ENCODE measurements at places on chromosomes 4 and X.

GRCh38 chr4:151325111-151325948, at the start of gene SH3D19:
SH3D19 (minus strand) TSS chr4:151325605; CDS start chr4:151325352, 253 bp downstream.
- no peak for DNase-seq

DNA sequence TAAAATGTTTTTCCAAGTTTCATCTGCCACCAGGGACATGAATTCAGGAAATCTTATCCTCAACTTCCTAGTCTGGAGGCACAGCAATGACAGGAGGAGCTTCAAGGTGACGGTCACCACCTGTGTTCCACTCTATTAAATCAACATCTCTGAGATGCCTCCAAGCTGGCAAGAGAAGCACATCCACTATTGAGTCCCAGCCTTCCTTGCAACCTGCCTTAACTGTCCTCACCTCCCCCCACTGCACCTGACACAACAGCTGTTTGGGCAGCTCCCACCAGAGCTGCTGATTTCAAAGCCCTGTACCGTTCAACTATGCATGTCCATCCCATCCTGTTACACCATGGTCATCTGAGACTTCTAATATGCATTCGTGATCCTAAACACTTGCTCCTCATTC, 123.4 kb downstream of the COL25A1 start:
- no peak for DNase-seq

- DNase-seq = no peak
These were observed 39.3 kb downstream of the SLAIN2 start for GRCh38 chr4:48380583-48381167.

- DNase-seq = no peak
These were observed 15.6 kb upstream of the ASMTL start for GRCh38 chrX:1468250-1468772.

DNA sequence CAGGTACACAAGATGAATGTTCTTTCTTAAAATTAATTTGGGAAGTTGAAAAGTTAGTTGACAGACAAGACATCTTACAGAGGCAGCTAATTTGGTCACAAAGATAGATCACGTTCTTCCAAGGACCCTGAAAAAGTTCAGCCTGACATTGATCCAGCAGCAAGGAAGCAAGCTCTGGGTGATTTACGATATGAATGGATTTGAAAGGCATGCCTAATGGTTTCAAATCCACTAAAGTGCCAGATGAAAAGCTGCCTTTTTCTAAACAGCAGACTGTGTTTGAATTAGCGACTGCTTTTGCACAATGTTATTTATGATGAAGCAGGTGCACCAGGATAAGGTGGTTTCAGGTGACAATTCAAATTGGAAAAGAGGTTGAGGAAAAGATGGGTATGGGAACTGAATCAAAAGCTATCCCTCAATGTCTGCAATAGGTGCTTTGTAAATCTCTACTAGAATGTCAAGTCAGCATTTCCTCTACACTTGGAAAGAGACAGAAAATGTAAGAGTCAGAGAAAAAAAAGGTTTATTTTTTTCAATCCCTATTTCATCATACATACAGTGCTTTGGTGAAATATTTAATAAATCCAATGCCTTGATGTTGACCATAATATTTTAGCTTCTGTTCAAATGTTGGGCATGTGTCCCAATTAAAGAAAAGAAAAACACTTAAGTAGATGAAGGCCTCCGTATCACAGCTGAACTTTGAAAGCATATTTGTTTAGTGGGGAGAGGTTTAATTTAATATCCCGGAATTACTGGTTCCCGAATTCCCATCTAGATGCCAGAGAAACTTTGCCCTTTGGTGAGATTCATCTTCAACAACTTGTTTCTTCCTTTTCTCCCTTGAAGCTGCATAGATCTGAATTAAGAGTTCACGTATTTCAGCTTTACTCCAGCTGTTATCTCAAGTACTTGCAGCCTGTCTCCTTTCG, 6.0 kb downstream of the RASGEF1B start:
- DNase-seq = peak; percentile 98

GRCh38 chr4:113979148-113979904, at the start of gene ARSJ:
ARSJ (minus strand) TSS chr4:113979647; CDS start chr4:113978834, 813 bp downstream.
- no peak for DNase-seq

DNA sequence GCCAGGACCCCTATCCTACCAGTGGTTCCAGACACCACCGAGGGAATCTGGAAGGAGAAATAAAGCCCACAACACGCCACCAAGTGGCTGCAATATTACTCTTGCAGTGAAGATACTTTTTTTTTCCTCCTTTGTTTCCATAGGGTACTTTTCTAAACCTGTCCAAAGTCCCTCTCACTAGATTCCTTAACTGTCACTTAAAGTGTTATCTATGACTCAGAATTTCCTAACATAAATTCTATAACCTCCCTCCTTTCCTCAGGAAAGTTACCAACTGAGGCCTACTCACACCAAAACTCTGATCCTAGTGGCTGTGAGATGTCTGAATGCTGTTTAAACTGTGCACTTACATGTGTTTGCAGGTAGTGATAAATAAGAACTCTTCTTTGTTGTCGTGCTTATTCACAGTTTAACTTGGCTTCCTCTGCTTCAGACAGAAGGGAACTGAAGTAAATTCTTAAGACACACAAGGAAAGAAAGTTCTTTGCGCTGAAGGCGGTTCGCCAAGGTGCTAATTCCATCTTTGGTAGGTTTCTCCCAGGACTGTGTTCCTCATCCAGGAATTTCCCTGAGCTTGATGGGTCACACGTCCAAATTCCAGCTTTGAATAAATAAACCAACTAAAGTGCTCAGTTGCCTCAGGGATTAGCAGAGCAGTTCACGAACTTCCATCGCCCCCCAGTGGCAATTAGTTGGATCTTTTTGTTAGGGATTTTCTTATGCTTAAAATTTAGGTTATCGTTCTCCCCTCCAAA, 10.7 kb upstream of the HCCS start:
- no peak for DNase-seq

GRCh38 chr4:181662383-181662782, 580.8 kb upstream of the TENM3 start:
- DNase-seq = no peak

GRCh38 chr4:169530048-169530447, 82.3 kb downstream of the NEK1 start:
- DNase-seq = no peak

GRCh38 chrX:119552508-119552907, 12.7 kb downstream of the STEEP1 start:
- DNase-seq = no peak

DNA sequence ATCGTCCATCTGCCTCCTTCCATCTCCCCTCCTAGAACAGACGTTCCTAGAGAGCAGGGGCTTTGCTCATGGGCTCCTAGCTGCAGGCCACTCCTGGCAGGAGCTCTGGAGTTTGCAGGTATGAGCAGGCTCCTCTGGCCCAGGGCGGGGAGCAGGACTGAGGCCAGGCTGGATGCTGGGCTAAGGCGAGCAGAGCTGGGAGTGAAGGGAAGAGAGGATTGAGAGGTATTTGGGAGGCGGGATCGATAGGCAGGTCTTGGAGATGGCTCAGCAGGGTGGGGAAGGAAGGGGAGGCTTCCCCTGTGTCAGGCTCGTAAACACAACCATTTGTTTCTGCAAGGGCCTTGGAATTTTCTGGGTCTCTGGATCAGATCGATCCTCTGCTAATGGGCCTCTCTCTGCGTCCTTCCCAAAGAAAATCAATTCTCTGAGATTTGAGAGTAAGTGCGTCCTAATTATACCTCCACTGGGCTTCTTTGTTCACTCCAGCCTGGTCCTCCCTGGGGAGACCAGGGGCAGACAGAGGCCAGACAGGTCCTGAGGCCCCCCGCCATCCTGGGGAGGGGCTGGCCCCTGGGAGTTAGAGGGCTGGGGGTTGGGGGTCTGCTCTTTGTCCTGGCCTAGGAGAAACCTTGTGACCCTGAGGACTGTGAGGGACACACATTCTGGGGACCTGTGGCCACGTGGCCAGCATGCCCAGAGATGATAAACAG, 94.8 kb upstream of the PSAPL1 start:
- DNase-seq = no peak

- DNase-seq = no peak
These were observed 73.2 kb downstream of the ARHGAP24 start for GRCh38 chr4:85548116-85548515.

- no peak for DNase-seq
These were observed 9.6 kb downstream of the MSX1 start for GRCh38 chr4:4868758-4869723.

GRCh38 chr4:144304025-144304424, 163.5 kb upstream of the GYPA start:
- peak; percentile 28 for DNase-seq

- DNase-seq = no peak
These were observed 122.4 kb upstream of the PDLIM3 start for GRCh38 chr4:185657699-185658098.

GRCh38 chr4:94523033-94523580, 71.4 kb downstream of the PDLIM5 start:
- no peak for DNase-seq

GRCh38 chrX:23779025-23779424, 3.9 kb upstream of the SAT1 start:
- DNase-seq = no peak

GRCh38 chrX:122500556-122500955, 683.5 kb upstream of the GRIA3 start:
- no peak for DNase-seq

- no peak for DNase-seq
These were observed 1.1 kb upstream of the CD38 start for GRCh38 chr4:15776871-15777648.

DNA sequence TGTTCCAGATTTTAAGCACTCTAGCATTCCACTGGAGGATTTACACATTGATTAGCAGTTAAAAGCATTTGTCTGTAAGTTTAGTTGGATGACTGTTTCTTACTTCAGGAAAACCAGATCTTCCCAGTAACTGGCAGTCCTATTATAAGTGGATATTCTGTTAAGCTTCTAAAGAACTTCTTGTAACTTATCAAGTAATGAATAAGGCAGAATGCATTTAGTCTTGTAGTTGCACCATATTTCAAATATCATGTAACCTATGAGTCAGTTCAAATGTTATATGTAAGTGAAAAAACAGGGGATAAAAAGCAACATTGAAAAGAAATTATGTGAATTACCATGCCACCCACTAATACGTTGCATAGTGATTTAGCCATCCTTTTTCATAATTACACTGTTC, 30.2 kb upstream of the TENM3 start:
- no peak for DNase-seq
